ENCODE measurements at places on chromosomes 2 and 18. TPM values are rescaled to one million over a fixed set of nuclear protein-coding genes. Genes with fewer than 3 reads are reported as not detected.

LYPD6B gene
- not detected for total RNA-seq

DNA sequence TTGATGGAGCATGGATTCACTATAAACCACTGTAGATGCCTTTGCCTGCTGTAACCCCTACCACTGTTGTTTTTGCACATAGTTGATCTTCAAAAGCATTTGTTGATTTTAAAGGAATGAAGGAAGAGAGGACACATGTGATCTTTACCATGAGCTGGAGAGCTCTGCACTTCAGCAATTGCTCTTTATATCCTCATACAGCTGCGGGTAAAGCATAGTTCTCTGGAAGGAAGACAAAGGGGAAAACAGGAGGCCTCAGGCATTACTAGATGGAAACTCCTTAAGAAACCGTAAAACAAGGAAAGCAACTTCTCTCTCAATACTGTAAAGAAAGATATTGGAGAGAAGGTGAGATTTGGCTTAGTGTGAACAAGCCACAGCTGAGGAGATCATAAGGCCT lies 60.6 kb downstream of the SCG2 start:
- DNase-seq: no peak

DNA sequence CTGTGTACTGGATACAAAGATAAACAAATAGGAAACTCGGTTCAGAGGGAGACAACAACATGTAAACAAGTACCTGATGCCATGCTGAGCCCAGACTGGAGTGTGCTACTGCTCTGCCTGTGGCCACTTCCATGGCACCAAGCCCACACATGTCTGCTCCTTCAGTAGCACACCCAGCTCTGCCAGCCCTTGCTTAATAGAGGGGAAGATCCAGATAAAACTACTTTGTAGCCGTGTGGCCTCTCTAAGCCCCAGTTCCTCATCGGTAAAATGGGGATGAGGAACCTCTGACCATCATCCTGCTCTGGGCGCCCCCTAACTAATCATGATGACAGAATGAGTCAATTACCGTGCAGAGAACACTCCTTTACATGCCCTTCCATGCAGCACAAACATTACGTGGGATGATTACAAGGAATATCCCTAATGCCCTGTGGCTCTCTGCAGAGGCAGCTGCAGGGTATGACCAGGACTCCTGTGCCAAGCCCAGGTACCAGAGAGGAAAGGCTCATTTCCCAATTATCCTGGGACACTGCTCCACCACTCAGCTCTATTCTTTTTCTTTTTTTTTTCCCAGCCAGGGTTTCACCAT lies 34.9 kb downstream of the DNMT3A start:
- DNase-seq: peak; percentile 69

DNA sequence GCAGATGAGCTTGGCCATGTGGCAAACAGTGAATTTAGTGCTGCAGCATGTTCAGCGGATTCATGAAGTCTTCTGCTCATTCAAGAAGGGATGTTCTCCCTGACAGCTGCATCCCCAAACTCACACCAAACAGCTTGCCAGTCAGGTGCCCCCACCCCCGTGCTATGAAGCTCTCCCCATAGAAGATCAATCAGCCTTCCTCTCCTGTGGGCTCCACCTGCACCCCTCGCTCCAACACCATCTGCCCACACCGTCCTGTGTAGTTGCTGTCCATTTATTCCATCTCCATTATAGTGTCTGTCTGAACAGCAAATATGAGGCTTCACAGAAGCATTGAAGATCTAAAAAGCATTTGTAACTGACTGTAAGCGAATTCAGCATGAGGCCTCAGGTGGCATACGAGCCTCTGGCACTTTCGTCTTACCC lies 218.9 kb downstream of the BCL2 start:
- no peak for DNase-seq

- DNase-seq: peak; percentile 4
Measured at GRCh38 chr2:233794128-233794658, 16.1 kb downstream of the MROH2A start.

DNA sequence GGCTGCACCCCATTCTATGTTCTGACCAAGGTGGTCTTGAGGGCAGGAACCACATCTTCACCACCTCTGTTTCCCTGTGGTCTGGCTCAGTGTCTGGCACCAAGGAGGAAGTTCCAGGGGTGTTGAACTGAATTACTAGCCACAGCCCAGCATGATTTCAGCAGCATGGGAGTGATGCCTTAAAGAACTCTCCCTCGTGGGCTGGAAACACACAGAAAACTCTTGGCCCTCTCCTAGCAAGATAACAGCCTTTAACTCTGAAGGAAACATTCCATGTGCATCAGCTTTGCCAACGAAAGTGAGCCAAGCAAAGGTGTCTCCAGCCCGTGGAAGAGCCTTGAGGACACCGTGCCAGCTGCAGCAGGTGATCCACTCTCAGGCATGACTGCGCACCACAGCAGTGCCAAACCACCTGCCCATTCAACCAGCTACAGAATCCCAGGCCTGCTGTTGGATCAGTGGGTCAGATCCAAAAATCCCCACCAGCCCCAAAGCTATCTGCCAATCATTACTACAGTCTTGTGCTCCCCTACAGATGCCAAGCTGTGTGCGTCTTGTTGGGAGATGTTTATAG lies 124.8 kb downstream of the TTC32 start:
- peak; percentile 17 for DNase-seq

MPV17 gene
- total RNA-seq: 207 TPM

DNA sequence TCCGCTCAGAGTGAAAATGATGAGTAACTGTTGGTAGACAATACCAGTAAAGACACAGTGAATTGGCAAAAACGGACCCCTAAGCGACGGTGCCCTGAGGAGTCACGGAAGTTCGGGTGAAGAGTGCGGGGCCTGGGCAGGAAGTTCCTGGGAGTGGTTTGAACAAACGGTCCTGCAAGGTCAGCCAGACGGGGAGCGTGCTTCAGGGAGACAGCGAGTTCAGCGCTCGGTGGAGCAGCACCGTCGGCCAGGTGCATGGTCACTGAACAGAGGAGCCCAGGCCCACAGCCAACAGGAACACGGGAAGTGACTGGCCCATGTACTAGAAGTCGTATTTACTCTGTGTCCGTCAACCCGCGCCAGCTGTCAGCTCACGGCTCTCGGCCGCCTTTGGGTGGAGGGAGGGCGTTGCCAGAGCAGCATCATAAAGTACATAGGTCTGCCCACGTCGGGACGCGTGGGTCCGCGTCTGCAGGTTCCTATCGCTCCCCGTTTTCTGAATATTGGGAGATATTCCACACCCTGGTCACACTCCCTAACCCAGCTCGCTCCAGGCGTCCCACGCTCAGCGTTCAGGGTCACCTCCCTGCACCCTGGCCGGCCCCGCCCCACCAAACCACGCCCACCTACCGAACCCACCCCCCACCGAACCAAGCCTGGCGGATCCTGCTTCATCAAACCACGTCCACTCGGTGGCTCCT lies 75.6 kb upstream of the UXS1 start:
- peak; percentile 34 for DNase-seq

EHBP1 gene
- total RNA-seq: 47.9 TPM

TBR1 gene
- total RNA-seq: not detected

GRCh38 chr18:12422936-12423335 lies 15.2 kb downstream of the PRELID3A start:
- DNase-seq: no peak

HTR2B gene
- total RNA-seq: 51.4 TPM

DNA sequence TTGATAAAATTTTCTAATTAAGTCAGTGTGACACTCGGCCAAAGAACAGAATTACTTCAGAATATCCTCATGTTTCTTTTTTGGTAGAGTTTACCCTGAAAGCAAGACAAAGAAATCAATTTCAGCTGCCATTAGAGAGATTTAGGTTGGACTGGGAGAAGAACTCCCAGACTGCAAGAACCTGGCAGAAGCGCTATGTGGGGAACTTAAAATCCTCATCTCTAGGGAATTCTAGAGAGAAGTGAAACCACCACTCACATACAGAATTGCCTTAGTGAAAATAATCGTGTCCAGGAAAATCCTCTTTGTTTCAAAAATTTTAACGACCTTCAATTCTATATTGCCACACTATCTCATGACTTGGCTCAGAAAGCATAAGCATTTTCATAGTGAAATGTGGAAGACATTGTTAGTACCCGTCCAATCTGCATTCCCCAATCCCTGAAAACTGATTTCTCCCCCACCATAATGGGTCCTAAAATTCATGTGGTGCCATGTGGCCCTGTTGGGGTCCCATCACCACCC lies 297.3 kb upstream of the MEIS1 start:
- no peak for DNase-seq

DNA sequence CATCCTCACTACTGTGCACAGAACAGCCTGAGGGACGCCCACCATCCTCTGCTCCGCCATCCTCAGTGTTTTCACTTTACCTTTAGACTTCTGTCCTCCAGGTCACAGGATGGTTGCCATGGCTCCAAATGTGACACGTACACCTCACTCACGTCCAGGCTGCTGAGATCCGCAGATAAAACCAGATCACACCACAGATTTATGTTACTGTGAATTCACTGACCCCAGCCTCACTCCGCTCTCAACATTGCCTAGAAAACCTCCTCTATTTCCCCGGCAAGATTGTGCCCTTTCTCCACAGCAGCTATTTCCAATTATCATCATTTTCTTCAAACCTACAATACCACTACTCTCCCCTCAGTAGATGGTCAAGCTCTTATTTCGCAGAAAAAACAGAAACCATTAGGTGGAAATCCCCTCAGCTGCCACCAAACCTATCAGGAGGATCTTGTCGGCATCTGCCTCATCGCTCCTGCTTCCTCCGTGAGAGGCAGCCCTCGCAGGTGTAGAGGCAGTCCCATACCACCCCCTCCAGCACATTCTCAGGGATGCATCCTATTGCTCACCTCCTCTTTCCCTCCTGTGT lies 49.8 kb upstream of the SLC1A4 start:
- DNase-seq: no peak

GCG gene
- total RNA-seq: not detected

KIF5C gene
- total RNA-seq: 19.6 TPM

ZDBF2 gene
- 9.6 TPM for total RNA-seq

DNA sequence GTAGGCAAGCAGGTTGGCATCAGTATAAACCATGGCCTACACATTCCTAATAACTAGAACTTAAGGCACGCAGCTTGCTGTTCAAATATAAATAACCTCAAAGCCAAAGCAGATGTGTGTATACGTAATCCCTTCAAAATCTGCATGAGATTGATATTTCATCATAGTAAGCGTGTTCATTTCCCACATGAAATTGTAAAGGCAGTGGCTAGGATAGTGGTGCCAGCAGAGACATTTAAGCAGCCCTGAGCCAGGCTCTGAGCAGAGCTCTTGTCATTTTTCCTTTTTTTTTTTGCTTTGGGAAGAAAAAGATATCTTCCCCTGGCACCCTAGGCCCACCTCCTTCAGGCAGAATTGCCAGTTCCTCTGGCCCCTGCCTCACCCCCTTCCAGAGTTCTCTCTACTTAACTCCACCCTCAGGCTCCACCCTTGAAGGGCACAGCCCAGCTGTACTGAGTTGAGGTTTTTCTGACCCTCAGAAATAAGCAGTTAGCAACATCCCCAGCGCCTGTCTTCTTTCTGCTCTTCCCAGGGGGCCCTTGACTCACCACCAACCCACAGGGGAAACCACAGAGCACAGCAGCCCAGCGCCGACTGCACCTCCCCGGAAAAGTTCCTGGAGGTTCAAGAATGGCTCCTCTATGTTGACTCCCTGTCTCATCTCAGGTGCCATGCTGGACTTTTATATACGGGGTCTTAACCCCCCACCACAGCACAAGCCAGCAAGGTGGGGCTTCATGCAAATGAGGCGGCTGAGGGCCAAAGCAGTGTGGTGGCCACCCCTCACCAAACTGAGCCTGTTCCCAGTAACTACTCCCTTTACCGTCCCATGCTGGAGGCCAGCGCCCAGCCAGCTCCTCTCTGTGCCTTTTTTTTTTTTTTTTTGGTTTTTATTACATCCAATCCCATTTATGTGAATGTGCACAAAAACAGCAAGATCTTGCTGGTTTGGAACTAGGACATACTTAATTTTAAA lies 84.7 kb downstream of the EHD3 start:
- no peak for DNase-seq

ANKRD30B gene
- total RNA-seq: not detected

UBXN4 gene
- total RNA-seq: 50.0 TPM

- no peak for DNase-seq
Measured at GRCh38 chr2:206442474-206442832, 879 bp upstream of the ADAM23 start.

GRCh38 chr18:12044591-12044990 lies 49.1 kb upstream of the ANKRD62 start:
- no peak for DNase-seq

DUSP11 gene
- total RNA-seq: 16.7 TPM

RAB6C gene
- total RNA-seq: not detected

DNA sequence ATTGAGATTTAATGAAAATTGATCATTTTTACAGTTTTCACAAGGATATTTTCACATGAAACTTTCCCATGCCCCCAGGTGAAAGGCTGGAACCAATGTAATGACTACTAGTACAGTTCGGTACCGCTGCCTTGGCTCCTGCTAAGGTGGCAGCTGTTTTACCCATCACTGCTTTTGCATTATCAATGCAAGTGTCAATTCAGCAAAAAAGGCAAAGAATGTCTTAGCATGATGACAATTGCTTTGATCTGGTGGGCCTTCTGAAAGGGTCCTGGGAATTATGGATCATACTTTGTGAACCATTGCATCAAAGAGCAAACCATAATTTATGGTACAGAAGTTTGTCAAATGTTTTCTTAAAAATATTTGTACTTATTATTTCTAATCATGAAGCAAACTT lies 107.2 kb downstream of the KYNU start:
- DNase-seq: no peak

LOXHD1 gene
- 0.28 TPM for total RNA-seq

- DNase-seq: no peak
Measured at GRCh38 chr18:63284827-63285733, 34.5 kb downstream of the BCL2 start.

CNTNAP5 gene
- total RNA-seq: 4.9 TPM

RFTN2 gene
- total RNA-seq: 10.5 TPM

DNA sequence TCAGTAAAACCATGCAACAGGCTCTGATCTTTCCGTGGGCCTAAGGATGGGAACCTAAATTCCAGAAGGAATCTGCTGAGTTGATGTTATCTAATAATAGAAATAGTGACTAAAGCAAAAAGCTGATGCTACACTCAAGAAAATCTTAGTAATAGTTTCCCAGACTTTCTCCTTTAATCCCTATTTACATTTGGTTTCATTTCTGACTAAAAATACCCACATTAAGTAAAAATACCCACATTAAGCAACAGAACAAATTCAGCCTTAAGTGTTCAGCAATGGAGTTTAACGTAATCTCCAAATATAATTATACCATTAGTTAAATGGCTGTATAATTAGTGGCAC lies 50.3 kb downstream of the CCBE1 start:
- DNase-seq: no peak

ESPNL gene
- total RNA-seq: 0.69 TPM

SKOR2 gene
- total RNA-seq: not detected

SPC25 gene
- total RNA-seq: not detected

- no peak for DNase-seq
Measured at GRCh38 chr18:9210966-9211365, 74.4 kb downstream of the ANKRD12 start.

GRCh38 chr2:41943159-41943558 lies 104.7 kb upstream of the PKDCC start:
- no peak for DNase-seq

OR6B2 gene
- not detected for total RNA-seq

DNA sequence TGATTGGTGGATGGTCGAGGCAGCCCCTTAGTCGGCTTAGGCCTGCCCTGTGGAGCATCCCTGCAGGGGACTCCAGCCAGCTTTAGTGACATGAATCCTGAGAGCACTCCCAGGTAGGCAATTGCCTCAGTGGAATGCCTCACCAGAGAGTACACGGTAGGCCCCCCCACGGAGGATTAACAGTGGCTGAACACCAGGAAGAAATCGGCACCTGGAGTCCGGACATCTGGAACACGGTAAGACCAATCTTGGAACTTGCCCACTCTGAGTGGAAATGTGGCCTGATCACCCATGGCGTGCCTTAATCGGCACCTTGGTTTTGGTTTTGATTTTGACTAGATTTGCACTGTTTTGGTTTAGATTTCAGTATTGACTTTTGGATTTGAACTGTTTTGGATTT lies 326.2 kb upstream of the NCKAP5 start:
- no peak for DNase-seq
